CD4-positive, alpha-beta T cell treated with Interleukin-15 for 4 hours (primary cell): ENCODE measurements at places on chromosomes 3 and 15.
A peak's percentile ranks its signal among the peaks of the same experiment; 100 is the strongest.

DNA sequence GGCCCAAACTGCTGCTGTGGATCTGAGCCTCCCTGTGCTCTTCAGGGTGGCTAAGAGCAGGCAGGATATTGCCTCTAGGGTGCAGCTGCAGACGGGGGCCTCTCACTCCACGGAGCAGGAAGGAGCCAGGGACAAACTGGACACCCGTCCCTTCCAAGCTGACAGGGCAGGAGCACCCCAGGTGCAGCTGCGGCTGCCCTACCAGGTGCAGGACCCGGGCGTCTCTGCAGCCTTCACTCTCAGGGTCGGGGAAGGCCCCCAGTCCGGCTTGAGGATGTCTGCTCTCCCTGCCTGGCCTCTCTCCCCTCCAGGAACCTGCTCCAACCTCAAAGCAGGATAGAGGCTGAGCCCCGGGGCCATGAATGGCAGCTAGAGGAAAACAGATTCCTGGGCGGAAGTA lies 1554.9 kb upstream of the CADM2 start:
- DNase-seq: no peak

- no peak for DNase-seq
These were observed 357.7 kb downstream of the MFSD1 start for GRCh38 chr3:159159546-159159945.

DNA sequence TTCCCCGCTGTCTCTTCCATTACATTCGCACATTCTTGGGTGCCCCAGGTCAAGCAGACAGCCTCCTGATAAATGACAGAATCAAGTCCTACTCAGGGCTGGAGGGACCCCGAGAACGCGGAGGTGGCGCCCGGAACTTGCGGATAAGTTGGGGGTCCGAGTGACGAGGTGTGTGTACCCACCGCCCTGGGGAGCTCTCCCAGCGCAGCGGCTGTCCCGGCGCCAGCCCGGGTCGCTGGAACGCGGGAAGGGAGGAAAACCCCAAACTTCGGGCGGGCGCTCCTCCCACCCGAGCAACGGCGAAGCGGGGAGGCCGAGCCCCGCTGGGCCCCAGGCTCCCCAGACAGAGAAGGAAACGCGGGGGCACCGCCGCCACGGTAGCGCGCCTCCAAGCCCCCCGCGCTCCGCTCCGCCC lies 550 bp downstream of the CLN6 start:
- no peak for DNase-seq

- DNase-seq: no peak
These were observed 133.3 kb downstream of the MYLK start for GRCh38 chr3:123750659-123751420.

GRCh38 chr15:55991802-55992768 lies 1.3 kb downstream of the NEDD4 start:
- no peak for DNase-seq

- no peak for DNase-seq
These were observed 3.5 kb upstream of the P2RY14 start for GRCh38 chr3:151281671-151282324.

DNA sequence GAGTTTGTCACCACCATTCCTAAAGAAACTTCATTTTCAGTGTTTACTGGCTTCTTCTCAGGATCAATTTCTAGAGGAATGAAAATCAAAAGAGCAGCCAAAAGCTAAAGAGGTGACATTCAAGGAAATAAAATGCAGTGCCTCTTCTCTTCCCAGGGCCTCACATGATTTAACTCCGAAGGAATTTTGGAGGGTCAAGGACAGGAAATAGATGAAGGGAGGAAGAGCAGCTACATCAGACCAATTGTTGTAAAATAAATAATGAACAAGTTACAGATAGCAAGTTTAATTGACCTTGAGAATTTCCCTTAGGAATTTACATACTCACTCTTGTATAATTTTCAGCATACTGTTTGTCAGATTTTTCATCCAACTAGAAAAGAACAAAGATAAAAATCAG lies 78.1 kb downstream of the LRRFIP2 start:
- DNase-seq: no peak

DNA sequence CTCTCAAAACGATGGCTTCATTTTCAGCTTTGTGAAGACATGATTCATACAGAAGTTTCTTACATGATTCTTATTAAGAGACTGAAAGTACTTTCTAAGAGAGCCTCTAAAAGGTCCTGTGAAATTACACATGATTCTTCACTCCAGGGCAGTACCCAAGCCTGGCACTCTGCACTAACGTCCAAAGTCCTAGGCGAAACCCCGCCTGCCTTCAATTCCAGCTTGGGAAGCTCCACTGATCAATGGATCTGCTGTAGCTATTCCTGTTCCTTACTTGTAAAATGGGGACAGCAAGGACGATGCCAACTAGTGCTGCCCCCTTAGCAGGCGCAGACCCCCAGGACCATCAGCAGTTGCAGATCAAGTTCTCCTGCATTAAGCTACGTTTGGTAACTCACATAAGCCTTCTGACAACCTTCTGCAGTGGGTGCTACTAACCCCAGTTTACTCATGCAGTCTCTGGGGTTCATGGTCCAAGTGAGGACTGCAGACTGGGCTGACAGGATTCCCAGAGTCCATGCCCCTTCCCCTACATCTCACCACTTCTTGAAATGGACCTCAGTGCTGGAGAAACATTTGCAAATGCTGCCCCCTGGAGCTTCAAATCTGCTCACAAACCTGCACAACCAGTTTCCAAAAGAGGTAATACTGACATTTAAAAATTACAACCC lies 10.6 kb downstream of the CHCHD4 start:
- no peak for DNase-seq

- no peak for DNase-seq
These were observed 91.6 kb downstream of the IQSEC1 start for GRCh38 chr3:12981306-12982275.

- DNase-seq: no peak
These were observed 407.0 kb downstream of the ERC2 start for GRCh38 chr3:56061279-56061626.

DNA sequence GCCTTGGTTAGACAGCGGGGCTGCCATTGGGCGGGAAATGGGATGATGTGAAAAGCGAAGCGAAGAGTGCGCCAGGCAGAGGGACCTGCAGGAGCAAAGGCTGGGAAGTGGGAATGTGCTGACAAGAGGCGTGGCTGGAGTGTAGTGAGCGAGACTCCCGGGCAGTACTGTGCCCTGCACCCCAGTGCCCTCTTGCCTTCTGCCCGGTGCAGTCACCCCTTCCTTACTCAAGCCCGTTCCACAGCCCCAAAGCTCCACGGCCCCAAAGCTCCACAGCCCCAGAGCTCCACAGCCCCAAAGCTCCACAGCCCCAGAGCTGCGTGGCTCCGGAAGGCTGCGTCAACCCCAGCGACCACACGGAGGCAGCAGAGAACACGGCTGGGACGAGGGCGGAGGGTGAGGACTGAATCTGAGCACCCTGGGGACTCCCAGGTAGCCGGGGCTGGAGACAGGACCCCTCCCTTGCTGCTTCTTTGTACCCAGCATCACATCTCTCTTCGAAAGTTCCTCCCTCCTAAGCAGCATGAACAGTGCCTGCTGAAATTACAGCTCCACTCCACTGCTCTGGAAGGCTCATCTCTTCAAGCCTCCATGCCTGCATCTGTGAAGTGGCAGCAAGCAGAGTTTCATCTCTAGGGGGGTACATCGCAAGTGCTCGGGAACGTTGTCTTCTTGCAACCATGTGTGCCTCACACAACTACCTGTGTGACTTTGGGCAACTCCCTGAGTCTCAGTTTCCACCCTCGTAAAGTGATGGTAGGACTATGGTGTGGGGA lies 108.9 kb downstream of the FBLN2 start:
- peak; percentile 64 for DNase-seq

GRCh38 chr3:57826952-57827723 lies 71.0 kb downstream of the SLMAP start:
- no peak for DNase-seq

GRCh38 chr3:42014458-42014920 lies 52.6 kb upstream of the ULK4 start:
- DNase-seq: no peak

DNA sequence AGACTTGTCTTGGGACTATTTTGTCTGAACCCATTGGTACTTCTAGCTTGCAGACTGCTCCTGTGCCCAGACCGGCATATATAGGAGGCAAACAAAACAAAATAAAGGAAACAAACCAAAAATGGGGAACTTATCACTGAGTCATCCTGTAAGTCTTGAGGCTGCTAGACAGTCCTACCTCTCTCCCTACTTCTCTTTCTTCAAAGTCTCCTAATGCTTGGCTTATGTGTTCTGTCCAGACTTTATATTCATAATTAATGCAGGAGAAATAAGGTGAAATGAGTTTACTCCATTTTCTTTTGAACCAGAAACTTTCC lies 266.2 kb downstream of the ZNF385D start:
- DNase-seq: no peak

GRCh38 chr3:99954914-99955644 lies 137.4 kb downstream of the CMSS1 start:
- DNase-seq: no peak

- DNase-seq: no peak
These were observed 635.0 kb downstream of the ZIC1 start for GRCh38 chr3:148044151-148044550.

GRCh38 chr3:124108446-124108845 lies 116.5 kb upstream of the ROPN1 start:
- DNase-seq: no peak

- DNase-seq: no peak
These were observed 40.5 kb upstream of the CMSS1 start for GRCh38 chr3:99777210-99777549.

- DNase-seq: no peak
These were observed 17.8 kb downstream of the TTC14 start for GRCh38 chr3:180619723-180620122.

DNA sequence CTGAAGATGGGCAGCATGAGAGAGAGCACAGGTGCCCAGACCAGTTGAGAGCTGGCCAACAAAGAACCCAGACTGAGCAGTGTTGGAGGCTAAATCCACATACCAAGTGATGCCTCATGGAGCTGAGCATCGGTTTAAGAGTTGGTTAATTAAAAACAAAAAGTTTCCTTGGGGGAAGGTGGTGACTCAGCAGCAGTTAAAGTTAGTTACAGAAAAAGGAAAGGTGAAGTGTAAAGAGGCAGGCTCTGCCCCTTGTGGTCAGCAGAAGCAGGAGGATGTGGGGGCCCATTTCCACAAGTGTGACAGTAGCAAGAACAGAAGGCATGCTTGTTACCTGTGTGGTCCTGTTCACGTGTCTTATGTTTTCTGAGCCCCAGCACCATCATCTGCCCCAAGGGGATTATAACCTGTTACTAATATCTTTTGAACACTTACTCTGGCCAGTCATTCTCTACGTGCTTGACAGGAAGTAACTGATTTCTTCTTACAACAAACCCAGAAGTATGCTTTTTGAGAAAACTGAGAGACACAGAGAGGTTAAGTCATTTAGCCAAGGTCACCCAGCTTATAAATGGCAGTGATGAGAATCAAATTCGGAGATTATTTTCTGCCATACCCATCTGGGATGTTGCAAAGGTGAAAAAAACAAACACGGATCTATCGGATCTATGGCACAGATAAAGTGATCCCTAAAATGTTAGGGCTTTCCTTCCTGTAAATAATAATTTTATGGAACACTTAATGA lies 91.0 kb downstream of the EPHB1 start:
- DNase-seq: no peak

DNA sequence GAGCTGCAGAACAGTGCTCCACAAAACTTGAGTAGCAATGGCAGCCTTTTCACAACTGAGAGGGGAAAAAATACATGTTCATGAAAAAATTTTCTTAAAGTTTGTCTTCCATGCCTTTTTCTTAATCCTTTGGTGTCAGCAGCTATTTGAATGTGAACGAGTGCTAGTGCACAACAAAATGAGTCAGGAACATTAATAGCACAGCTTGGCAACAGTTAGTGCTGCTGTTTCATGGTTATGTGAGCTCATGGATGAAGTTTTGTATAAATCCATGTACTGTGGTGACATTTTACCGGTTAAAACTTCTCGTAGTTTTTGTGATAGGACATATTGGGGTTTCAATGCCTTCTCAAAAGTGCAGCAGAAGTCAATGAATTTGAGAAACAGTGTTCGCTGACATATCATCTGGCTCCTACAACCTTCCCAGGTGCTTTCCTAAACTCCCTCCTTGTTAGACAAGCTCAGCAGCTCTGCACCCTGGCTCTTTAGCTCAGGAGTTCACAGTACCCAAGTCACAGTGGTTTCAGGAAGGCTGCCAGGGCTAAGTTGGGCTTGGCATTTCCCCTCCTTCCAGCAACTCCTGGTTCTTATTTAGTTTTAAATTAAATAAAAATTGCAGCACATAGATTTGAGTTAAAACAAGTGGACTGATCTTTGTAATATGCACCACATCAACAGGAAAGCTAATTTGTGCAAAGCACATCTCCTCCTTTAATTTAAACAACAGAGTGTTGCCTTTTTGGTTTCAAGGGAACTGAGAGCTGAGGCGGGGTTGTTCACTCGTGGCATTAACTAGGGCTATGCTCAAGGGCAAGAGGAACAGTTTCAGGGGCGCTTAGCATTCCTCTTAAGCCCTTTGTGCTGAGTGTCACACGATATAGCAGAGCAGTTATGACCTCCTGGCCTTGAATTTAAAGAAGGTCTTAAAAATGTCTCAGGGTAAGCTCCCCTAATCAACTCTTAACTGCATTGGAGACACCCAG lies 362.8 kb downstream of the CHST2 start:
- DNase-seq: no peak
